ENCODE measurements at places on chromosomes 12 and 14.

GRCh38 chr12:84698576-84699333 lies 213.8 kb downstream of the SLC6A15 start:
- no peaks in the 10 kb centered on the region for H3K4me1 ChIP-seq
- DNase-seq, result no peak
- no peak overlapping the region for H3K27ac ChIP-seq
- no peaks in the 10 kb centered on the region for H3K36me3 ChIP-seq
- H3K4me3 ChIP-seq, result no peak overlapping the region
- H3K27me3 ChIP-seq, result no peaks in the 10 kb centered on the region

- H3K36me3 ChIP-seq, result no peaks in the 10 kb centered on the region
- no peak overlapping the region for H3K4me3 ChIP-seq
- H3K4me1 ChIP-seq, result no peaks in the 10 kb centered on the region
- H3K27me3 ChIP-seq, result peaks cover 9% of the 10 kb centered on the region
Observed at GRCh38 chr14:76677534-76678145, 83.6 kb upstream of the VASH1 start.

- peaks cover 13% of the 10 kb centered on the region for H3K4me1 ChIP-seq
- H3K4me3 ChIP-seq, result peak overlapping the region; percentile 55
- no peak overlapping the region for H3K27ac ChIP-seq
- no peaks in the 10 kb centered on the region for H3K27me3 ChIP-seq
- H3K36me3 ChIP-seq, result peaks cover 1% of the 10 kb centered on the region
Observed at GRCh38 chr12:93743229-93743998, 66.2 kb downstream of the CRADD start.

DNA sequence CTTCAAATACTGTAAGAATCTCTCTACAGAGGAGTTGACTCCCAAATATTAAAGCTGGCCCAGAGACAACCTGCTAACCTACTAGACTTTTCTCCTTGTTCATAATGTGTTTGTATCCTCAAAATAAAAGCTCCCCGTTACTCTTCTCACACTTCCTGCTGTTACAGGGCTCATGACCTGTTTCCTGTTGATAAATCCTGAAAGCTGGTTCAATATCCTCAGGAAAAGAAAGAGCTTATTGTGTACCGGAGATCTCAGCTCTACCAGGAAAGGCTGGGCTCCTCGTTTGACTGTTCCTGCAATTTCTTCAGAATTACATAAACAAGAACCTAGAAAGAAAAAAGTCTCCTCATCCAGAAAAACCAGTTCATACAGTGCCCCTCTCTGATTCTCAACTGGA lies 30.8 kb downstream of the CLEC1A start:
- peaks cover 18% of the 10 kb centered on the region for H3K27me3 ChIP-seq
- H3K36me3 ChIP-seq, result no peaks in the 10 kb centered on the region
- H3K4me1 ChIP-seq, result peaks cover 7% of the 10 kb centered on the region
- H3K4me3 ChIP-seq, result no peak overlapping the region
- H3K27ac ChIP-seq, result no peak overlapping the region

DNA sequence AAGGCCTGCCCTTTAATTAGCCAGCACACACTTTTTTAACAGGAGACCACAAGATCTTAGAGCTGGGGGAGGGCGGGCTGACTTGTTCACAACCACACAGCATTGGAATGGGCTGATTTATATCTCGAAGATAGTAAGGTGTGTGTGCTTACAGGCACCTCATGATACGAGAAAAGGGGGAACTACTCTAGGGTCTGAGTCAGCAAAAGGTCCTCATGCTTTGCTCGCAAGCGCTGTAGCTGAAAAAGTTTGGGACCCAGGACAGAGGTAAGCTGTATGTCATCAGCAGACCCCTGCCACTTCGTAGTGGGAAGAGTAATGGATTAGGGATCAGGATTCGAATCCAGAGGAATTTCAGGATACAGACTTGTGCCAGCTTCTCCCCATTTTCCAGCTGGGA lies 88.9 kb upstream of the RBM19 start:
- H3K27ac ChIP-seq, result no peak overlapping the region
- peaks cover 8% of the 10 kb centered on the region for H3K27me3 ChIP-seq
- H3K4me1 ChIP-seq, result no peaks in the 10 kb centered on the region
- H3K4me3 ChIP-seq, result no peak overlapping the region
- H3K36me3 ChIP-seq, result no peaks in the 10 kb centered on the region

DNA sequence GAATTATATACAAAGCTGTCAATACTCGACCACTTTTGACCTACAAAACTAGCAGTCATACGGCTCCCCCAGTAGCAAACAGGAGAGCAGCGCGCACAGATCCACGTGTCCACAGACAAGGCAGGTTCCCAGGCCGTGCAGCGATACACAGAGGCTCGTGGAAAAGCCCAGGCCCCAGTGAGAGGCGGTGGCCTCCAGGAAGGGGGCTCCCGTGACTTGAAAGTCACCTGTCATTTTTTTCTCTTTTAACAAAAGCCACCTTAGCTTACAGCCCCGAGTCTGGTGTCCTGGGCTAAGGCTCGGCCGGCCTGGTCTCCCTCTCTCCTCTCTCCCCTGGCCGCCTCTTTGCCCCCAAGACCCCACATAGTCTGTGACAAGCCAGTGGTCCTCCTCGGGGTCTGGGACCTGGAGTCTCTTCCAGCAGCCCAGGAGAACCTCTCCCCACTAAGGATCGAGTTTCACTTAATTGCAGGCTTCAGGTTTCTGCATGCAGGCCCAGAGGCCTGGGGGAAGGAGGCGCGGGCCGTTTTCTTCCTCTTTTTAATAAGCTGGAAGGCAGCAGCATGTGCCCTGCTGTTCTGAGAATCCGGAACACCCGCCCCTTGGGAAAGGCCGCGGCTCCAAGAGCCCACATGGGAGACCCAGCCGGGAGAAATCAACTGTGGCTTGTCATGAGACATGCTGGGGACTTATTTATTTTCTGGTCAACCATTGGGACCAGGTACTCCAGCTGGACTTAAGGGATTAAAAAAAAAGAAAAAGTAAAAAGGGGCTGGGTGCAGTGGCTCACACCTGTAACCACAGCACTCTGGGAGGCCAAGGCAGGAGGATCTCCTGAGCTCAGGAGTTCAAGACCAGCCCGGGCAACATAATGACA lies 15.9 kb downstream of the NCOR2 start:
- peaks cover 1% of the 10 kb centered on the region for H3K36me3 ChIP-seq
- peak overlapping the region; percentile 21 for H3K27ac ChIP-seq
- H3K27me3 ChIP-seq, result no peaks in the 10 kb centered on the region
- peaks cover 40% of the 10 kb centered on the region for H3K4me1 ChIP-seq

GRCh38 chr14:40123816-40124215 lies 691.6 kb upstream of the FBXO33 start:
- no peak for DNase-seq
- H3K27ac ChIP-seq, result no peak overlapping the region

DNA sequence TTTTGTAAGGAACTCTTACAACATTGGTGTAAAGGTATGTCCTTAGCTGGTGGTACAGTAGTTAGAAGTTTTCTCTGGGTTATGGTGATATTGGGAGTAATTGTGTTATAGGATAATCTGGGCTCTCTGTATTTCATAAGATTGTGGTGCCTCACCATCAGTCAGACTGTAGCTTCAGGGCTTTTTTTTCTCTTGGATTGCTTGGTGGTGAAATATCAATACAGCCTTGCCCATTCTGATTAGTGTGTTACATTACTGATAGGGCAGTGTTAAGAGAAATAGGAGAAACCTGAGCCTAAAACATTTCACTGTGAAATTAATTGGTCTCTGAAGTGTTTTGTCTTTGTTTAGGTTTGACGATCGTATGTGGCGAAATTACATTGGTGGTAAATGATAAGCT lies 71.0 kb downstream of the RCOR1 start:
- no peak overlapping the region for H3K4me3 ChIP-seq
- H3K4me1 ChIP-seq, result peaks cover 32% of the 10 kb centered on the region
- H3K27ac ChIP-seq, result no peak overlapping the region
- no peaks in the 10 kb centered on the region for H3K36me3 ChIP-seq

- peaks cover 55% of the 10 kb centered on the region for H3K4me1 ChIP-seq
- H3K4me3 ChIP-seq, result peak overlapping the region; percentile 91
- peak overlapping the region; percentile 100 for H3K27ac ChIP-seq
- DNase-seq, result peak; percentile 86
- no peaks in the 10 kb centered on the region for H3K27me3 ChIP-seq
Observed at GRCh38 chr14:64504897-64505794, 576 bp downstream of the ZBTB1 start.

- H3K36me3 ChIP-seq, result peaks cover 27% of the 10 kb centered on the region
- no peaks in the 10 kb centered on the region for H3K27me3 ChIP-seq
- H3K4me3 ChIP-seq, result no peak overlapping the region
Observed at GRCh38 chr12:96225044-96225855, 31.1 kb downstream of the ELK3 start.

GRCh38 chr14:91957876-91958313 lies 10.4 kb upstream of the FBLN5 start:
- no peaks in the 10 kb centered on the region for H3K36me3 ChIP-seq
- H3K4me3 ChIP-seq, result no peak overlapping the region
- H3K27me3 ChIP-seq, result peaks cover 11% of the 10 kb centered on the region

- no peak for DNase-seq
- peak overlapping the region; percentile 95 for H3K27ac ChIP-seq
- H3K27me3 ChIP-seq, result no peaks in the 10 kb centered on the region
- H3K4me3 ChIP-seq, result peak overlapping the region; percentile 71
- H3K36me3 ChIP-seq, result peaks cover 10% of the 10 kb centered on the region
- H3K4me1 ChIP-seq, result peaks cover 44% of the 10 kb centered on the region
Observed at GRCh38 chr12:104570174-104570907, 113.6 kb downstream of the CHST11 start.

GRCh38 chr14:37903343-37904191 lies 304.1 kb upstream of the SSTR1 start:
- no peak for DNase-seq
- no peaks in the 10 kb centered on the region for H3K36me3 ChIP-seq
- no peak overlapping the region for H3K27ac ChIP-seq
- no peaks in the 10 kb centered on the region for H3K27me3 ChIP-seq

DNA sequence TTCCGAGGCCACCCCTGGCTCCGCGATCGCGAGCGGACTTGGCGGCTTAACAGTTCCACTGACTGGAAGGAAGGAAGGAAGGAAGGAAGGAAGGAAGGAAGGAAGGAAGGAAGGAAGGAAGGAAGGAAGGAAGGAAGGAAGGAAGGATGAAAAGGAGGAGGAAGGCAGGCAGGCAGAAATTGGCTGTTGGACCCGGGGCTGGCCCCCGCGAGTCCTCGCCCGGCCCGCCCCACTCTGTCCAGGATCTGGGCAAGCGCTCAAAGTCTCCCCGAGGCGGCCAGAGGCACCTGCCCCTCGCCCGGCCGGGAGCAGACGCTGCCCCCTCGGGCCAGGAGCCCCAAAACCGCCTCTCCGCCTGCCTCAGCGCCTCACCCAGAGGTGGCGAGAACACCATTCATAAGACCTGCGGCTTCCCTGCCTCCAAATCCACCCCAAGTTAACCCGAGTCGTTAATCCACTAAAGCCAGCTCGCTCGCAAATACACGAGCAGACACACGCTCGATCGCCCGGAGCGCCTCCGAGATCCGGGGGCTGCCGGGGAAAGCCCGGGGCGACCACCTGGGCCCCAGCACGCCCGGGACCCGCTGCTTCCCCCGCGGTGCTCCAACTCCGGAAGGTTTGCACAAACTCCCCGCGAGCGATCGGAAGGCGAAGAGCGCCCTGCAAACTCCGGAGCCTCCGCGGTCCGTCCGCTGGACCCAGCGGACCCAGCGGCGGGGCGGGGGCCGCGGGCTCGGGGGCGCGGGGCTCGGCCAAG lies 844 bp downstream of the DPF3 start:
- H3K36me3 ChIP-seq, result peaks cover 2% of the 10 kb centered on the region
- H3K27me3 ChIP-seq, result no peaks in the 10 kb centered on the region
- H3K4me1 ChIP-seq, result peaks cover 17% of the 10 kb centered on the region
- peak; percentile 40 for DNase-seq

DNA sequence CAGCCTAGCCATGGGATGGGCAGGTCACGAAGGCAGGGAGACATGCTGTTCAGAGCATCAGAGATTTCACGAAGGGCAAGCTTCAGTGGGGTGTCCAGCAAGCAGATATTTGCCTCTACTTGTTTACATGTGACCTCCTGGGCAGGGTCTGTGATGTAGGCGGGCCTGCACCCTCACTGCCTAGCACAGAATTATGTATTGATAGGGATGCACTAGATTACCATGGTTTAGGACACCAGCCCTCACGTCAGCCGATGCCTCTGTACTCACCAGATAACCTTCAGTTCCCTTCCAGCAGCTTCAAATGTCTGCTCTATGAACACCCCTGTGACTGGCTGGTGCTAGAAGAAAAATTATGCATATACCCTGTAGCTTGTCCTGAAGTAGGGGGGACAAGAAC lies 5.1 kb upstream of the EIF5 start:
- DNase-seq, result no peak
- H3K27ac ChIP-seq, result no peak overlapping the region
- no peak overlapping the region for H3K4me3 ChIP-seq
- peaks cover 4% of the 10 kb centered on the region for H3K27me3 ChIP-seq
- peaks cover 8% of the 10 kb centered on the region for H3K4me1 ChIP-seq
- H3K36me3 ChIP-seq, result no peaks in the 10 kb centered on the region

DNA sequence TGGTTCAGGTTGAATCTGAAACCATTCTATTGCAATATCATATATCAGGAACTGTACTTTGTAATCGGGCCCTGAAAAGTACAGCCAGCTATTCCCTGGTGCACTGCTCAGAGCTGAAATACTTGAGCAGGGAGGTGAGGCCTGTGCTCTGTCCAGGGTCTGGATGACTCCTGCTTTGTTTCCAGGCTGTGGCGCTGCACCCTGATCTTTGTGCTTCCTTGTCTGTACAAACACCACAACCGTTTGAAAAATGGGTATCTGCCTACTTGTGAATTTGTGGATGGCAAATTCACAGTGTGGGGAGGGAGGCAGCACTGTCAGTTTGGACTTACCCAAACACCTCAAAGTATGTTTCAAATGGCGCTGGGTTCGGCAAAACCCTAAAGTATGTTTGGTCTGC lies 155.4 kb upstream of the FAR2 start:
- no peak overlapping the region for H3K4me3 ChIP-seq
- no peak for DNase-seq
- H3K27me3 ChIP-seq, result no peaks in the 10 kb centered on the region
- peaks cover 2% of the 10 kb centered on the region for H3K4me1 ChIP-seq

GRCh38 chr14:68612049-68612448 lies 180.8 kb downstream of the ZFP36L1 start:
- H3K36me3 ChIP-seq, result peaks cover 15% of the 10 kb centered on the region
- DNase-seq, result no peak
- no peaks in the 10 kb centered on the region for H3K27me3 ChIP-seq
- no peak overlapping the region for H3K27ac ChIP-seq

GRCh38 chr14:35258420-35258819 lies 33.8 kb upstream of the PSMA6 start:
- no peak overlapping the region for H3K27ac ChIP-seq
- no peak for DNase-seq
- H3K4me3 ChIP-seq, result no peak overlapping the region
- H3K36me3 ChIP-seq, result peaks cover 20% of the 10 kb centered on the region

DNA sequence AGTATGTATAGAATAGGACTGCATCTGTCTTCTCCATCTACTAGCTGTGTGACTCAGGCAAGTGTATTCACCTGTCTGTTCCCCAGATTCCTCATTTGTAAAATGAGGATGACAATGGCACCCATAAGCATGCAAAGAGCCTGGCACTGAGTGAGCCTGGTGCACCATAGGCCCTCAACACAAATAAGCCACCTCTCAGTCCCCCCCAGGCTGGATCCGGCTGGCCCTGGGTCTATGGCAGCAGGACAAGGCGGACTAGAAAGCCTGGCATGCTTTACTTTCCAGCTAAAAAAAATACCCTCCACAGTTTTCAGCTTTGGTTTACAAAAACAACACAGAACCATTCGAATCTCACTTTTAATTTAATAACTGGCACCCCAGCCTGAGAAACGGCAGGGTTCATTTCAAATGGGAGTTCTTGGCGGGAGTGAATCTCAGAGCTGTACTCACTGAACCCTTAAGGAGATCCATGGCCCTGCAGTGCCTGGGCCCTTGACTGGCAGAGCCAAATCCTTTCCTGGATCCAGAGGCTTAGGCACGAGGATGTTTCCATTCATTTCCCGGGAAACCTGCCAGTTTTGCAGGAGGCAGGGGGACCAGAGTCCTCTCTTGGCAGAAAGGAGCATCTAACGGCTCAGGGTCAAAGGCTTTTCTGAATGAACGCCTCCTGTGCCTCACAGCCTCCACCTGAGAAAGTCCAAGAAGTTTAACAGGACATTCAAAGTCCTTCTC lies 17.7 kb downstream of the SYNE3 start:
- no peak for DNase-seq
- H3K4me3 ChIP-seq, result peak overlapping the region; percentile 18
- peaks cover 69% of the 10 kb centered on the region for H3K4me1 ChIP-seq

Measured in memory B cell (primary cell).